Aortic smooth muscle cell (primary cell): ENCODE measurements at places on chromosomes 13 and 19. TPM values are rescaled to one million over a fixed set of nuclear protein-coding genes. Genes with fewer than 3 reads are reported as not detected.

Gene TMEM190
- not detected in 2 replicates for total RNA-seq

Gene SPRED3
- 6.8 and 6.9 TPM in 2 replicates for total RNA-seq

Gene PRTN3
- not detected in 2 replicates for total RNA-seq

Gene ZNF816
- total RNA-seq: 7.2 and 9.8 TPM in 2 replicates

Gene THAP8
- total RNA-seq: 0.50 and 1.2 TPM in 2 replicates

Gene FSD1
- 0.99 and 2.2 TPM in 2 replicates for total RNA-seq

Gene ATP1A3
- under 0.01 and 0.25 TPM in 2 replicates for total RNA-seq

Gene ZNF536
- total RNA-seq: not detected in 2 replicates

Gene ZNF808
- total RNA-seq: 17.6 and 19.2 TPM in 2 replicates

Gene IL11
- 1.1 and 14.9 TPM in 2 replicates for total RNA-seq
